Activated CD4-positive, alpha-beta T cell treated with anti-CD3 and anti-CD28 coated beads, Interleukin-2, amount 50 U/mL, for 16 hours (primary cell): ENCODE measurements at places on chromosomes 16 and 17.
A peak's percentile ranks its signal among the peaks of the same experiment; 100 is the strongest.

GRCh38 chr17:6941989-6942388 lies 53.9 kb upstream of the ALOX12 start:
- DNase-seq = no peak

DNA sequence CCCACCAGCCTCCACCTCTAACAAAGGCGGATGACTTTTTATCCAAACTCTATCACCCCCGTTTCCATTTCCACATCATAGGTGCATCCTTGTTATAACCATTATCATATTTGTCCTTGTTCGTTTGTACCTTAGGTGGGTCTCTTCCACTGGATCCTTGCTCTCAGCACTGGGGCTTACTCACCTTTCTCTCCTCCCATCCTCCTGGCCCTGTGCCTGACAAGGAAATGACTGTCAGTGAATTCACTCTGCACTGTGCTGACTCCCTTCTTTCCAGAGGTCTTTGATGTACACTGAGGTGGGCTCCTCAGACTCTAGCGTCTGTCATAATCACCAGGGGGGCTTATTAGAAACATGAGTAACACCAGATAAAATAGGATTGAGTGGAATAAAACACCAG lies 3.1 kb downstream of the GSG1L2 start:
- no peak for DNase-seq

GRCh38 chr16:79204486-79204885 lies 396.1 kb downstream of the MAF start:
- no peak for DNase-seq

- DNase-seq = no peak
Measured at GRCh38 chr16:12315330-12316136, 339.0 kb downstream of the SNX29 start.

DNA sequence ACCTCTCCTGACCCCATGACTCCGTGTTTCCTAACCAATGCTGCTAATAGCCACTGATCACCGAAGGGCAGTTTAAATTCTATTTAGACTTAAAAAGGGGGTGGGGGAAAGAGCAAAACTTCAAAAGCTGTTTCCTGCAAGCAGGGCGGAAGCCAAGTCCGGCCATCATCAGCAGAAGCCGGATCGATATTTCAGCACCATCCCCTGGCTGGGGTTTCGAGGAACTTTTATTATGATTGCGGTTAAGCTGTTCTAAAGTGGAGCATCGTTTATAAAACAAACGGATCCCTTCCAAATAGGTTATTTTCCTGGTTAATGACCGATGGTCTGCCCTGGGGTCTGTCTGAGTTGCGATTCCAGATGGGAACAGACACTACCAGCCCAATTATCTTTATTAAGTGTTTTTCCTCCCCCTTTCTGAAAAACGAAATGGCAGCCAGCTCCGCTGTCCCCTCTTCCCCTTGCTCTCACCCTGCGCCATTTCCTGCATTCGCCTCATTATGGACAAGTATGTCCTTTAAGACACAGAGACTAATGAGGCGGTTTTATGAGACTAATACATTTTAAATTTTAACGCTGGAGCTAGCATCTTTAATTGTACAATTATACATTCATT lies 76.1 kb upstream of the IRX3 start:
- no peak for DNase-seq

- DNase-seq = no peak
Measured at GRCh38 chr17:5532581-5532980, 46.2 kb downstream of the MIS12 start.

GRCh38 chr16:88878967-88879787 lies 12.7 kb upstream of the PABPN1L start:
- no peak for DNase-seq

DNA sequence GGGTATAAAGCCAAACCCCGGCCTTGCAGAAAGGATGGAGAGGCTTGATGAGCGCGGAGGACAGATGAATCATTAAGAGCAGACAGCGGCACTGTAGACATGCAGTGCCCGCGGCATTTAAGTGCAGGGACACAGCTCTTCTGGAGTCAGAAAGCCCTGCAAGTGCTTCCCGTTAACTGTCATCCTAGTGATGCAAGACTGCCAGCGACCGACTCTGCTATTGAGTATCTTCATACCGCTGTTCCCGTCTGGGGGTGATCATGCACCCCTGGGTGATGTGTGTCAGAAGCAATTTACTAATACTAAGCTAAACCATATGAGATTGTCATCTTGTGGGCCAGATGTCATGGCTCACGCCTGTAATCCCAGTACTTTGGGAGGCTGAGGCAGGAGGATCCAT lies 101.0 kb downstream of the ABCC6 start:
- DNase-seq = no peak

DNA sequence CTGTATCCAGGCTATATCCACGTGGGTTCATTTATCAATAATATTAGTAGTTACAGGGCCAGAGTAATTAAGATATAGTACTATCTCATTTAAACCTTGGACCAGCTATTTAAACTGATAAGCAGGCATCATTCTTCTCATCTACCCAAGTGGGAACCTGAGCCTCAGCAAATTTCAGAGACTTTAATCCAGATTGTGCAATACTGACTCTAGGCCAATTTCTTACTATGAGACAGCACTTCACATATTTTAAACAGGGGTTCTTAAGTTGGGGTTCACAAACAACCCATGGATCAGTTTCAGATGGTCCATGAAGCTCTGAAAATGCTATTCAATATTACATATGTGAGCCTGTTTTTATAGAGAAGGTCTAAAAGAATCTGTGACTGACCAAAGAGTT lies 302.7 kb upstream of the PSMD7 start:
- no peak for DNase-seq

- DNase-seq = no peak
Measured at GRCh38 chr17:62678214-62678919, 50.9 kb downstream of the MRC2 start.

GRCh38 chr16:2773188-2773968 lies 3.7 kb downstream of the ELOB start:
- DNase-seq = no peak

DNA sequence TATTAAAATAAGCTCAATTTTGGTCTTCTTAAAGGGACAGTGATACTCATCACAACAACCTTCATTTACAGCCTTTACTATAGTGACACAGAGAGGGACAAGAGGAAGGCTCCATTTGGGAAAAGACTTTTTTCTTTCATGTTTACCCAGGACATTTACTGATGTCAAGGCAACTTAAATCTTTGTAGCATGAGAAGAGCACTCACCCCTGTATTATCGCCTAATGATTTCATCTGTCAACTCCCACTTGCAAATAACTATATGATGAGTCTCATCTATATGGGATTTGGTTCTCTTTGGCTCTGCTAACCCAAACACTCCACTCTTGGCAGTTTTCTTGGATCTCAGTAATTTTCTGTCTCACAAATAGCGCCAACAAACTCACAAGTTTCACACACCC lies 24.1 kb downstream of the BLMH start:
- DNase-seq = no peak

- no peak for DNase-seq
Measured at GRCh38 chr16:65410801-65411200, 288.9 kb upstream of the CDH11 start.

GRCh38 chr16:70410734-70411133 lies 28.2 kb downstream of the ST3GAL2 start:
- DNase-seq = no peak

DNA sequence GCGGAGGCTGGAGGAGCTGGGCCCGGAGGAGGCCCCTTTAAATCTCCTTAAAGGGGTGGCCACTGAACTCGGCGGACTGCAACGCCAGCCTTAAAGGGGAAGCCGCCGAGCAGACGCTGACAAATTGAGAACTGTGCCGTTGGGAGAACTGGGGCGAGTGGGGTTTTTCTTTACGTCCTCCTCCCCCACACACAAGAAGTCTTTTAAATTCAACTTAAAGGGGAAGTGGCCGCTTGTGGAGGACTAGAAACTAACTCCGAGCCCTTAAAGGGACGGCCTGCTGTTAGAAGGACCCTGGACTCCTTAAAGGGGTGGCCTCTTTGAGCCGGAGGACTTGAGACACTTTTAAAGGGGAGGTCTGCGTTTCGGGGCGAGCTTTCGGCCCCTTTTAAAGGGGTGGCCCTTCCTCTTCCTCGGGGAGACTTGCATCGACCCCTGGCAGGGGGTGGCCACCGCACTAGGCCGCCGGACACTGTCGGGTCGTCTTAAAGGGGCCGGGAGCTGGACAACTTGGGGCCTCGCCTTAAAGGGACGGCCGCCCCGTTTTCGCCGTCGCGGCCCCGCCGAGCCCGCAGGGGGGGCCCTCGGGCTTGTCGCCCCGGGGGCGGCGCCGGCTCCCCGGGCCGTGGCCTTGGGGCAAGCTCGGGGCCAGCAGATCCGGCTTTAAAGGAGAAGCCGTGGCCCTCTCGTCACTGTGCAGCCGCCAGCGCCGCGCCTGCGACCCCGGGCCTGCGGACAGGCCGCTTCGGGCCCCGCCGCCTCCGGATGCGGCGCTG lies 688 bp downstream of the FBRS start:
- DNase-seq = peak; percentile 97

- DNase-seq = no peak
Measured at GRCh38 chr17:31269578-31269983, 27.5 kb downstream of the OMG start.
